ENCODE measurements at places on chromosomes 7 and 10. TPM values are rescaled to one million over a fixed set of nuclear protein-coding genes. Genes with fewer than 3 reads are reported as not detected.

Gene CFAP58
- 0.53 TPM for total RNA-seq

Gene NUTM2A
- total RNA-seq: 0.79 TPM

Gene CYP2E1
- 4.6 TPM for total RNA-seq

DNA sequence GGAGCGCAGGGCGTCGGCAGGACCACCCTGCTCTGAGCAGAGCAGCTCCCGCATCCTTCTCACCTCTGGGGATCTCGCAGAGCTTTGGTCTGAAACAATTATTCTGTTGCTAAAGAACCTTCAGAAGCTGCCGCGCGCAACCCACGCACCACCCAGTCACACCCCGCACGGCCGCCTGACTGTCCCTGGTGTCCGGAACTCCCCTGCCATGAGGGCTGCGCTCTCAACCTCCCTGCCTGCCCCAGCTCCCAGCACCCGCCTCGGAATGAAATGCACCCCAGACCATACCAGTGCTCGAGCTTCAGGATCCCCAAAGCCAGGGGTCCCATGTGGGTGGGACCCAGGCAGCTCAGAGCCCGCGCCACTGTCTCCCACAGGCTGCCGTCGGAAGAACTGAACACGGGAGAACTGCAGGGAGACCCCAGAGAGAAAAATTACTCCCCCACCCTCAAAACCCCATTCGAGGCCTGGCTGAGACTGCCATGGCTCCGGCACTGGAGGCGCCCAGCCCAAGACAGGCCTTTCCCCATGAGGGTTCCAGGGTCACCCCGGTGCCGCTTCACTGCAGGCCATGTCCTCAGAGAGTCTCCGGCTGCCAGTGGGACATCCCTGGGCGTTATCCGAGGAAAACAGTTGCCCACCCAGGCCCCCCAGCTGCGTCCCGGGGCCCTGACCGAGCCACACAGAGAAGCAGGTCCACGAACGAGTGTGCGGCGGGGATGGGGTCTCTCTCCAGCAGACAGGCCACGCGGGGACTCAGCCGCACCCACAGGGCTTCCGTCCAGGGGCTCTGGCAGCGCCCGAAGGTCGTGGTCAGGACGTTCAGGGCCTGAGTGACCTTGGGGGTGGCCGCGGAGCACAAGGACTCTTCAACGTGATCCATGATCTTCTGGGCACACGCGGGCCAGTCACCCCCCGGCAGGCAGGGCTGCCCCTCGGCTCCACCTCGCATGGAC, 12.1 kb downstream of the BRAT1 start:
- DNase-seq: no peak

DNA sequence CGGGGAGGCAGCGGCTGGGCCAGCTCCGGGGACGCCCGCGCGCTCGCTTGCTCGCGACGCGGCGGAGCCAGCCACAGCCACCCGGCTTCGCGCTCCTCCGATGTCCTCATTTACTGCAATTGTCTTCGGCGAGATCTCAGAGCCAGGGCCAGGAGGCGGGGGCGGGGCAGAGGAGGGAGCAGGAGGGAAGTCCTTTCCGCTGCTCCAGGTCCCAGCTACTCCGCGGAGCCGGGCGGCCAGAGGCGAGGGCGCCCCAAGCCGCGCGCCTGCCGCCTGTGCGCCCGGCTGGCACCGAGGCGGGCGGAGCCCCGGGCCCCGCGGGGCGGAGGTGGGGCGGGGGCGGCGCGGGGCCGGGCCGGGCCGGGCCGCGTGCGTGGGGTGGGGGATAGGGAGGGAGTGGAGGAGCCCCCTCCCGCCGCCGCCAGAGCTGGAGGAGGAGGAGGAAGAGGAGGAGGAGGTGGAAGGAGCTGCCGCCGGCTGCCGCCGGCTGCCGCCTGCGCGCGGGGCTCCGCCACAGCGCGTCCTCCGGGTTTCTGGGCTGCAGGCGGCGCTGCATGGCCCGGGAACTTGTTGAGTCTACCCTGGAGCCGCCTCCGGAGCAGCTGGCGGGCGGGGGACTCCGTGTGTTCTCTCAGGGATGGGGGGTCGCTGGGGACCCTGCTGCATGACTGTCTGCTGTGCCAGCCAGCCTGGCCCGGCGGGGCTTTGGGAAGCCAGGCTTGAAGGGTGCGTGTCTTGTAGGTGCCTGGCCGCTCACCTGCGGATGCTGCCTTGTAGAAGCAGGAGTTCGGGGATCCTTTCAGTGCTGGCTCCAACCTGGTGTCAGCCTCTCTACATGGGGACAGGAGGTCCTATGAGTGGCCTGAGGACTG, at the start of gene INSYN2A:
Gene INSYN2A, minus strand, starts transcription at position 310 of the 872 bp plus-strand sequence. CDS start 20,196 bp downstream, outside the sequence.
- no peak for DNase-seq

- no peak for DNase-seq
Observed at GRCh38 chr10:74658511-74658910, 167.9 kb upstream of the KAT6B start.

- no peak for DNase-seq
Observed at GRCh38 chr10:34046506-34047034, 712.1 kb upstream of the NRP1 start.

DNA sequence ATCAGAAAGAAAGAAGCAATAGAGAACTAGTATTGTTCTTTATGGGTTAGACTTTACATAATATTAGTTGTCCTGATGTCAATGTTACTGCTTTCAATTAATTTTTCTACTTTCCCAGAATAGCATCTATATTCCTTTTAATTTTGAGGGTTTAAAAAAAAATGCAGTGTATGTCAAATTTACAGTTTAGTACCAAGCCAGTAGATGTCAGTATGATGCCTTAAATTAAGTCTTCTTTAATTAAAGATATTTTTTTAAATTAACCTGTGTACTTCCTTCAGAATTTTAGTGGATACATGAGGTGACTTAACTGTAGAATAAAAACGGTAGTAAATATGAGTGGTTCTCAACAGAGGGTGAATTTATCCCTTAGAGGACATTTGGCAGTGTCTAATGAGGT, 35.2 kb upstream of the STOX1 start:
- DNase-seq: no peak

DNA sequence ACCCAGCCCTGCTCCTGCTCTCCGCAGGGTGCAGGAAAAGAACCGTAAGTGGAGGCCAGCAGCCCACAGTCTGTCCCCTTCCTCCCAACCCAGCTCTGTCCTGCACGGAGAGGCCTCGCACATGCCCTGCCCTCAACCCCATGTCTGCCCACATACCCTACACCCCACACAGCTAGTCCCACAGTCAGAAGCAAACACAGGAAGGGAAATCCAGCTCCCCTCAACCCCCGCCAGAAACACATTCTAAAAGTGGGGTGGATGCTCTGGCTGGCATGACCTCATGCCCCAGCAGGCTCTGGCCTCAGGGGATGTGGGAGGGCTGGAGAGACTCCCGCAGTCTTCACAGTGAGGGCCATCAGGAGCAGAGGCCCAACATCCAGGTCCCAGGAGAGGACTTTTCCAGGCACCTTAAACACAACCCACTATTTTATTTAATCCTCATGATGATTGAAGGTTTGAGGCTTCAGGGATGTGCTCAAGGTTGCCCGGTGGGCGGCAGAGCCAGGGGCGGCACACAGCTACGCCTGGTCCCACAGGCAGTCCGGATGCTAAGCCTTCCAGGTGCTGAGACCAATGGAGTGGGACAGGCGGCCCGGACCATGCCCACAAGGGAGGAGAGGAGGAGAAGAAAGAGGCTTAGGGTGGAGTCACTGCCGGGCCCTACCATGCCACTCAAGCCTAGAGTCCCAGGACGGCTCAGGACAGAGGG, 29.9 kb downstream of the CALML5 start:
- DNase-seq: no peak

GRCh38 chr7:19508124-19508523, 200.7 kb downstream of the POLR1F start:
- DNase-seq: no peak

All from pancreas (tissue), 10 donors.